ENCODE measurements at places on chromosomes 11 and 22. TPM values are rescaled to one million over a fixed set of nuclear protein-coding genes. Genes with fewer than 3 reads are reported as not detected.

GRCh38 chr11:119087747-119088241 lies 3.1 kb downstream of the HMBS start:
- DNase-seq: no peak

The TMEM25 gene
- total RNA-seq: 19.3 TPM

DNA sequence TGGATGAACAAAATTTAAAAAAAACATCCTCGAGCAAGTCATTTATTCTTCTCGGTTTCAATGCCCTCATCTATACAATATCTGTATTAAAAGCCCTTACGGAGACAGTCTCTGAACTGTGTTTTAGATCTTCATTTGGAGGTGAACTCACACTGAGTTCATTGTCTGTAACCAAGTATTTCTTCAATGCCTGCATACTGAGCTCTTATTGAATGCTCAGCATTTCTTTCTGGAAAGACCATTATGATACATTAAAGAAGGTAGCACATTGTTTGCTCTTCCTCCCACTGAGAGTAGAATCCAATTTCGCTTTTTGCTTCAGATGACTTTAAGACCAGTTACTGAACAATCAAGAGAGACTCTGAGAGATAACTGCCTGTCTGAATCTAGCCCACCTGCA lies 1.7 kb upstream of the ANO3 start:
- no peak for DNase-seq

DNA sequence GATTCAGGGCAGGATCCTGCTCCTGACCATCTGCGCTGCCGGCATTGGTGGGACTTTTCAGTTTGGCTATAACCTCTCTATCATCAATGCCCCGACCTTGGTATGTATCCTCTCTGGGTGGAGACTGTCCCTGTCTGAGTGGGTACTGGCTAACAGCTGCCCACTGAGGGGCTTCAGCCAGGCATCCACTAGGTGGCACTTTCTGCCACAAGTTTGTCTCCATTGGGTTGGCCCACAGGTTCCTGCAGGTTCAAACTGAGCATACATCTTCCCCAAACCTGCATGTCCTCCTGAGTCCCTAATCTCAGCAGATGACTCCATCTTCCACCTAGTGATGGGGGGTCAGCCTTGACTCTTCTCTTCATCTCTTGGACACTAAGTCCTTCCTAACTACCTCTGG lies 4.4 kb downstream of the SLC2A11 start:
- peak; percentile 35 for DNase-seq

- no peak for DNase-seq
Measured at GRCh38 chr11:34178209-34178821, 72.9 kb downstream of the NAT10 start.

GRCh38 chr11:75896843-75897419 lies 81.9 kb downstream of the UVRAG start:
- peak; percentile 70 for DNase-seq

Measured in umbilical cord (tissue), 2 donors.